ENCODE measurements at places on chromosomes 1 and 21. TPM values are rescaled to one million over a fixed set of nuclear protein-coding genes. Genes with fewer than 3 reads are reported as not detected.

Gene SLC30A2
- not detected for total RNA-seq

Gene GRIK3
- total RNA-seq = not detected

Gene NFASC
- 53.6 TPM for total RNA-seq

Gene RPTN
- not detected for total RNA-seq

Data from uterine smooth muscle cell (primary cell).